ENCODE measurements at places on chromosomes 6 and 20.

- no peak for DNase-seq
Measured at GRCh38 chr6:106360410-106360988, at the start of gene CRYBG1. TSS of gene CRYBG1 (plus strand) at chr6:106360717. CDS start at chr6:106360909, 192 bp downstream.

GRCh38 chr6:30364591-30364990 lies 19.6 kb downstream of the RPP21 start:
- DNase-seq, result no peak

DNA sequence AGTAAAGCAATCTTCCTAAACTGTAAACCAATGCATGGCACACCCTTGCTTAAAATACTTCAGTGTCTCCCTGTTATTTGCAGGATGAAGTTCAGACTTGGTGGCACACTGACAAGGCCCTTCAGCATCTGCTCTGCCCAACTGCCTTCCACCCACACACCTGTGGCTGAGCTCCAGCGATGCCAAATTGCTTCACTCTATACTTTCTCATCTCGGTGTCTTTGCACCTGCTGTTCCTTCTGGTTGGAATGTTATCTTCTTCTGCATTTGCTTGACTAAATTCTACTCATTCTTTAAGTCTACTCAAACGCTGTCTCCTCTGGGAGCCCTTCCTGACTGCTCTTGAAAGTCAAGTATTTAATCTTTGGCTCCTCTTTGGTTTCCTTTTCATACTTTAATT lies 100.1 kb upstream of the SUPT3H start:
- no peak for DNase-seq

DNA sequence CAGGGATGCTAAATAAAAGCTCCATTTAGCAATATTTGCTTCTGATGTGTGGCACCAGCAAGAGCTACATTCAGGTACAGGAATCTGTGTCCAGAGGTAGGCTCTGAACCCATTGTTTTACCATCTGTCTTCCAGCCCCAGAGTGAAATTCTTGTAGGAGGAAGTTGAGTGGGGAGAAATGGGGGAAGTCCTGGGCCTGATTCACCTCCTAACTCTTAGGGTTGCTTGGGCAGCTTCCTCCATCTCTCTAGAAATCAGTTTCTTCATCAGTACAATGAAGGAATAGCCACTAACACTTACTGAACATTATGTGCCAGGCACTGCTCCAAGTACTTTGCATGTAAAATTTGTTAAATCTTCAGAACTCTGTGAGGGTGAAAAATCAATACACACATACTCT lies 35.1 kb upstream of the TSPYL1 start:
- no peak for DNase-seq

DNA sequence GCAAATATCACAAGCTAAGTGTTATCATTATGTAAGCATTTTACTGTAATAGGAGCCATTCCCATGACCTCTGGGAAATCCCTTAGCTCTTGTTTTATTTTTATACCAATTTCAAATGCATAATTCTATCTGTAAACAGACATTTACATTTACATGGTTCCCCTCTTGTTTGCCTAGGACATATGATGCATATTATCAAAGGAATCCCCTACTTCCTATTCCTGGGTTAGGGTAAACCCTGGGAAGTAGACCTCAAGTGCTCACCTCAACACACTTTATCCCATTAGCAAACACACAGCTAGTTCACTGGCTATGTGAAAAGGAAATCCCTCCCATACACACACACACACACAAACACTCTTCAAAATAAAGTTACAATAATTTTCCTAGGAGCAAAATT lies 27.1 kb downstream of the PDE10A start:
- DNase-seq, result no peak

GRCh38 chr6:7827142-7827541 lies 83.4 kb downstream of the TXNDC5 start:
- DNase-seq, result no peak

DNA sequence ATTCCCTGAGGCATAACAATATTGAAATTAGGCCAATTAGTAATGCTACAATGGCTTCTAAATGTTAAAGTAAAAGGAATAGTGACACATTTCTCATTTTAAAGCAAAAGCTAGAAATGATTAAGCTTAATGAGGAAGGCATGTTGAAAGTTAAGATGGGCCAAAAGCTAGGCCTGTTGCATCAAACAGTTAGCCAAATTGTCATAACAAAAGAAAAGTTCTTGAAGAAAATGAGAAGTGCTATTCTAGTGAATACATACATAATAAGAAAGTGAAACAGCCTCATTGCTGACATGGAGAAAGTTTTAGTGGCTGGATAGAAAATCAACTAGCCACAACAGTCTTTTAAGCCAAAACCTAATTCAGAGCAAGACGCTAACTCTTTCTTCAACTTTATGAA lies 12.9 kb downstream of the OR2A4 start:
- no peak for DNase-seq

- no peak for DNase-seq
Measured at GRCh38 chr6:133623621-133624020, 265.3 kb upstream of the TCF21 start.

- DNase-seq, result no peak
Measured at GRCh38 chr6:96194675-96195074, 178.9 kb downstream of the FUT9 start.

- DNase-seq, result no peak
Measured at GRCh38 chr20:3473944-3474343, 3.1 kb downstream of the ATRN start.

DNA sequence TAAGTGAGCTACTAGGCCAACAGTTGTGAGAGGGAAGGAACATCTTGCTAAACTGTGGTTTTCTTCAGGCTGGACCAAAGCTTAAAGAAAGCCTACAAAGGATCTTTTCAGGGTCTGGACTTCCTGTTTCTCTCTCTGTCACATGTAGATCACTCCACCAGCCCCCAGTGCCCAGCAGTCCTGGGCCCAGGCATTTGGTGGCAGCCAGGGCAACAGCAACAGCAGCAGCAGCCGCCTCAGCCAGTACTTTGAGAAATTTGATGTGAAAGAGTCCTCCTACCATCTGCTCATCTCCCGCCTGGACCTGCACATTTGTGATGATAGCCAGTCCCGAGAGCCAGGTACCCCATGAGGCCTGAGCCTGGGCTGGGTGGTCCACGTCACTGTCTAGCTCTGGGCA lies 44.1 kb downstream of the BLTP3A start:
- no peak for DNase-seq
